ENCODE measurements at places on chromosomes 2 and 18.

- DNase-seq, result no peak
Observed at GRCh38 chr2:55877087-55877436, 46.5 kb downstream of the EFEMP1 start.

DNA sequence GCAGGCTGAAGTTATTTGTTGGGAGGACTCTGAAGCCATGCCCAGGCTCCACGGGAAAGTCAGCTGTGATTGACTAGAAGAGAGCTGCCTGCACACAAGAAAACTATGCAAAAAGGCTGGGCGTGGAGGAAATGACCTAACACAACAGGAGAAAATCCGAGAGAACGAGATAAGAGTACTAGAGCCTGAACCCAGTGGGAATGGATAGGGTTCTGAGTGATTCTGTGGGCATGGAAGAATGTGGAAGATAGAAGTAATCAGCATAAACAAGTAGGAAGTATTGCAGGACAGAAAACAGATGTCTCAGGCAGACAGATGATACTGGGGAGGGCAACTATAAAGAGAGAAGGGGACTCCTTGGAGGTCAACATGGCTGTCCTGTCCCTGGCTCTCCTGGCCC lies 12.1 kb upstream of the COPS8 start:
- no peak for DNase-seq

DNA sequence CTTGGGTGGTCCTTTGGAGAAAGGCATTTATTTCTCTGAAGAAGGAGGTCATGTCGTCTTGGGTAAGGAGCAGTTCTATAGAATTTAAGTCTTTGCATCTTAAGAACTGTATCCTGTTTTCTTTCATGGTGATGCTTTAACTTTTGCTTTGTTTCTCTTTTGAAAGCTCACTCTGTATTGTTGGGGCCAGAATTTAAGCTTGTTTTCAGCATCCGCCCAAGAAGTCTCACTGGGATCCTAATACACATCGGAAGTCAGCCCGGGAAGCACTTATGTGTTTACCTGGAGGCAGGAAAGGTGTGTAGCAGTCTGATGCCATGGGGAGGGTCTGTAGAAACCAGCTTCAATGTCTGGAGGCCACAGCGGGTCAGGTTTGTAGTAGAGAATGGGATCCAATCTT lies 64.7 kb upstream of the TTC39C start:
- DNase-seq, result no peak

DNA sequence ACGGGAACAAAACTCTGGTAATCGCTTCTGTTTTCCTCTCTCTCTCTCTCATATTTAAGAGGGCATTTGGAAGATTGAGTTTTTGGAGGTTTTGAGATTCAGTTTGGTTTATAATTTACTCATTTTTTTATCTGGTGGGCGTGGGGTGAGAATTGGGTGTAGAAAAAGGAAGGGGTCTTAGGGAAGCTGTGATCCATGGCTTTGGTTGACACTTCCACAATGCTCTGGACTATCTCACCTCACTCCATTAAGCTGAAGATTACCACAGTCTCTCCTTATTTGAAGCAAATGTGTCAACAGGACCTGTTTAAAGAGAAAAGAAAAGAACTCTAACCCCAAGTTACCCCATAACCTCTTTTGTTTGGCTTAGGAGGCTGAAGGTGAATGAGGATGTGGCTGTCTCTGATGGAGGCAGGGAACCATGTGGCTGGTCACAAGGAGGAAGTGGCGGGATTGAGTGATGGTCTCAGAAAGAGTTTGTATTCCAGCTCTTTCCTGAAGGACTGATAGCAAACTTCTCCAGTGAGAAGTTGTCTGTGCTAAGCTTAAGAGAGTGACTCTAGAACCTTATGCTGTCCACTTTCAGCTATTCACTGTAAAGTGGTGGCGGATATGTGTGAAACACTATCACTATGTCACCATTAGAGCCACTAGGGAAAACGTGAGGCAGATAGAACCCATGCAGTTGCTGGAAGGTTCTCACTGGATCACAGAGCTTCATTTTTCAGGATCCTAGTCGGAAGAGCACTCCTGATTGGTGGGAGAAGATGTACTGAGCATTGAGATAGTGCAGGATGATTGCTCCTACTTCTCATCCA lies 934 bp downstream of the ZNF804A start:
- DNase-seq, result peak; percentile 14

DNA sequence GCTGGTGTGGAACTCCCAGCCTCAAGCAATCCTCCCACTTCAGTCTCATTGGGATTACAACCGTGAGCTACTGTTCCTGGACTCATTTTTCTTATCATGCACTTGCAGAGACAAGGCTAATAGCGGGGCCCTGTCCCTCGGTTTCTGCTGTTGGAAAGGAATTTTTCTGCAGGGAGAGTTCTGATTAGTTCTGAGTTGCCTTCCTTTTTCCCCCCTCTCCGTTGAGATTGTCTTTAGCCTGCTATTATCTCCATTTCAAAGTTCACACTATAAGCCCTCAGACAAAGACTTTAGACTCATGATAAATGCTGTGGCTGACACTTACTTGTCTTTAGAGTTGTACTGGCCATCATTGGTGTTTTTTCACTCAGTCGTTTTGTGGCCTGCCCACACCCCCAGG lies 97.2 kb downstream of the NCOA1 start:
- DNase-seq, result no peak

- peak; percentile 49 for DNase-seq
Observed at GRCh38 chr2:106314444-106314843, 120.3 kb upstream of the UXS1 start.

GRCh38 chr18:50839996-50840395 lies 20.2 kb upstream of the MRO start:
- no peak for DNase-seq

DNA sequence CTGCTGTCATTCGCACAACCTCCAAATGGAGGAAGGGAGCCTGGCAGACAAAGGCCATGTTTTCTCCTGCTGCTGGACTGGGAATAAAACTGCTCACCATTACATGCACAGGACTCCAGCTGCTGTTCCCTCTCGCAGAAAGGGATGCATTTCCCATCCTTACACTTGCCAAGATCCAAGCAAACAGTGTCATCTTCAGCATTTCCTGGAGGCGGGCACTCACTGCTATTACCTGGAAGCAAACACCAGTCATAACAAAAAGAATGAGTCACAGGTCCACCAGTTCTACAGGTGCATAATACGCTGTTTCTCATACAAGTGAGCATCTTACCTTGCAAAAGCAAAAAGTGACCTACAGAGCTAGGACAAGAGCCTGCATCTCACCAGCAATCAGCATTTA lies 22.7 kb downstream of the IAH1 start:
- no peak for DNase-seq

DNA sequence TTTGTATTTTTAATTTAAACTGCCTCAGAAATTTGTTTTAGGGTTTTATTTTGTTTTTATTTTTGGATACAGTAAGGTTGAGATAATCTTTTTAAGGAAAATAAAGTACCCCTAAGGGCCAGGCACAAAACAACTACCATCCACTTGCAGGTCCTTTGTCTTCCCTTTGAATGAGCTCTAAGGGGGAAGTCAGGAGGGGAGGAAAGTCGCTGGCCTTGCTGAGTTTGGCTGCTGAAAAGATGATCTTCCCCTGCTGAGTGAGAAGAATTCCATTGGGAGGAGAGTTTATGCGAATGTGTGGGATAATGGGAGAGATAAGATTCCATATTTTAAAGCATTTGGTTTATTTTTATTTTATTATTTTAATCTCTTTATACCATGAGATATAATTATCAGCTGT lies 100.7 kb downstream of the ARHGAP15 start:
- DNase-seq, result no peak

DNA sequence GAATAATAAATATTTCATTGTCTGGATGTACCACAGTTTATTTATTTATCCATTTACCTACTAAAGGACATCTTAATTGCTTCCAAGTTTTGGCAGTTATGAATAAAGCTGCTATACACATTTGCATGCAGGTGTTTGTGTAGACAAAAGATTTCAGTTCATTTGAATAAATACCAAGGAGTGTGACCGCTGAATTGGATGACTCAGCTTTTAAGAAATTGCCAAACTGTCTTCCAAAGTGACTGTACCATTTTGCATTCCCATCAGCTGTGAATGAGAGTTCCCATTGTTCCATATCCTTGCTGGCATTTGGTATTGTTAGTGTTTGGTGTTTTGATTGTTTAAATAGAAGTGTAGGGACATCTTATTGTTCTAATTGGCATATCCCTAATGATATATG lies 36.2 kb upstream of the FMNL2 start:
- no peak for DNase-seq

- DNase-seq, result no peak
Observed at GRCh38 chr2:61937886-61938285, 32.4 kb downstream of the COMMD1 start.

DNA sequence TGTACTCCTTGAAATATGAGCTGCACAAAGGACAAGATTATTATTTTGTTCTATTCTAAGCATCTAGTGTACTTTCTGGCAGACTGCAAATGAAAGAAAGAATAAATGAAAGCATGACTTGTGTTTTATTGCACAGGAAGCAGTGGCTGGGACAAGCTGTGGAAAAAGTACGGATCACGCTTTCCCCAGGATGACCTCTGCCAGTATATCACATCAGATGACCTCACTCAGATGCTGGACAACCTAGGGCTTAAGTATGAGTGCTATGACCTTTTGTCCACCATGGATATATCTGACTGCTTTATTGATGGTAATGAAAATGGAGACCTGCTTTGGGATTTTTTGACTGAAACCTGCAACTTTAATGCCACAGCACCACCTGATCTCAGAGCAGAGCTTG lies 49.4 kb downstream of the HNMT start:
- DNase-seq, result no peak

DNA sequence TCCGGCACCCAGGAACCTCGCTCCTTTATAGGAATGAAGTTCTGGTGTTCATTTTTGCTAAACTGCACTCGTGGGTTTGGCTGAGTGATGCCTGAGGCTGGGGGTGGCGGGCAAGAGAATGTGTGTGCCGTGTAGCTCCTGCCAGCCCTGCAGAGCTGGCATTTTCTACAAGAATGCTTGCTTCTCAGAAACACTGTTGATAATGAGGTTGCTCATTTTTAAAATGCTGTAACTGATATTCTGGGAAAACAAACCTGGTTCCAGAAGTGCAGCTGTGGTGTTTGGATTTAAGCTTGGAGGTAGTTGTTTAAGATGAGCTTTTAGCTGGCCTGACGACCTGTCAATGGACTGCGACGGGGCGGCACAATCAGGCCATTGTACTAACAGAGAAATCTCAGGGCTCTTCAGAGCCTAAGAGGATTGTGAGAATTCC lies 511.9 kb upstream of the TNP1 start:
- DNase-seq, result no peak

GRCh38 chr2:127694986-127695385 lies 6.3 kb upstream of the SFT2D3 start:
- no peak for DNase-seq

DNA sequence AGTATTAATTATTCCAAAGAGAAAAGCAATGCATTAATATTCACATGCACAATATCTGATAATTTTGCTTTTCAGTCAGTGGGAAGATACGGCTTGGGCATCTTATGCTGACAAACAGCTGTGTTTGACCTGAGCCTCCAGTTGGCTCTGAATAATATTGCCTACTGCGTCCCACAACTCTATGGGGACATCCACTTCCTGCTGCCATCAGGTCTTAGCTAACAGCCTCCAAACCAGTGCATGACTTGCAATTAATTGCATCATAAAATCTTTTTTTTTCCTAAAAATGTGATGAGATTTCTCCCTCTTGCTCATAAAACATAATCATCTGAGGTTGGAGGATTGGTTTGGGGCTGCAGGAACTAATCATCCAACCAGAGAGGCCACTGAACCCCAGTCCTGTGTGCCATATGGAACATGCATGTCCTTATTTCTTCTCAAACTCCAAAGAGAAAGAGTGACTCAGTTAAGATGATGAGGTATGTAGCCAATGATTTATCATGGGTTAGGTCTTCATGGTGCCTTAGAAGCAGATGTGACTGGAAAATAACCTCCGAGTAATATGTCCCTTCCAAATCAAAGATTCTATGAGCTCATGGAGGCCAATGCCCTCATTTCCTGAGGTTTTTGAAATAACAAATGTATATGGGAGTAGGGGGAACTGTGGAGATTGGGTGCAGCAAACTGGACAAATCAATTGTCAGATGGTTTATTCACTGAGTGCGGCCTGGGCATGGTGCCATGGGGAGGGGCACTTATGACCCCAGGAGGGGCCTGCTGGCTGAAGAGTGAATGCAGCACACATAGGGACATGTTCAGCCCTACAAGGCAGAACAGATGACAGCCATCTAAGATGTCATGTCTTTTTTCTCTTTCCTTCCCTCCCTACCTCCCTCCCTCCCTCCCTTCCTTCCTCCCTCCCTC lies 39.4 kb downstream of the EDAR start:
- DNase-seq, result no peak

GRCh38 chr2:157415591-157416101 lies 28.2 kb downstream of the CYTIP start:
- no peak for DNase-seq

DNA sequence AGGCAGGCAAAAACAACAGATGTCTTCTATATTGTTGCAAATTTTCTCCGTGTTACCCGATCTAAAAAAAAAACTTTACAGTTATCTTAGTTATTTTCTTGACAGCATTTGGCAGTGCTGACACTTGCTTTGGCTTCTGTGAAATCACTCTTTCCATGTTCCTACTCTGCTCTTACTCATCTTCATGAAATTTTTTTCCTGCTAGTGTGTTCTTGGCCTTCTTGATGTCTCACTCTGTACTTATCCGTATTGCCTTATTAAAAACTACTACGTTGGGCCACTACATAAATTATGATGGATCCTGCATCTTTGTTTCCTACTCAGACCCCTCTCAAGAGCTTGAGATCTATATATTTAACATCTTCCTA lies 134.4 kb downstream of the IKZF2 start:
- no peak for DNase-seq

DNA sequence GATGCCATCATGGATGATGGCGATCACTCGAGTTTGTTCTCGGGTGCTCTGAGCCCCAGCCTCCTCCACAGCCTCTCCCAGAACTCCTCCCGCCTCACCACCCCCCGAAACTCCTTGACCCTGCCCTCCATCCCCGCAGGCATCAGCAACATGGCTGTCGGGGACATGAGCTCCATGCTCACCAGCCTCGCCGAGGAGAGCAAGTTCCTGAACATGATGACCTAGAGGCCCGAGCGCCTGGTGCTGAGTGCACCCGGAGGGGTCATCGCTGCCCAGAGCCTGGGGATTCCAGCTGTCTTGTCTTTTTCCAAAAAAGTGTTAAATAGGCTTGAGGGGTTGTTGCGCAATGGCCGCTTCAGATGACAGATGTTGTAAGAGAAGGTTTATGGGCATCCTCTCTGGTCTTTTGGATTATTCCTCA lies 254.8 kb downstream of the GLI2 start:
- no peak for DNase-seq

GRCh38 chr2:189927823-189928222 lies 134.7 kb downstream of the MSTN start:
- DNase-seq, result no peak

DNA sequence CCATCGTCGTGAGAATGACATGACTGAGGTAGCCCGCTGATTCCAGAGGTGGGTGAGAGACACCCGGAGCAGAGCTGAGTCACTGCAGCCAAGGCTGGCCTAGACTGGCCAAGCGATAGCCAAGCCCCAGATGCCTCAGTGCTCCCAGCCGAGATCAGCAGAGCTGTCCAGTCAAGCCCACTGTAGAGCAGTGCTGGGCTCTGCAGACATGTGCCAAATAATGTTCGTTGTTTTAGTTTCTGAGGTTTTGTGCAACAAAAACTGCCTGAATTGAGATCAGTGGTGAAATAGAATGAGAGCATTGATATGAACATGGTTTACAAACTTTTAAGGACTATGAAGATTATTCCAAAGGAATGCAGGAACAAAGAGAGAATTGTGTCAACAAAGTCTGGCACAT lies 42.1 kb downstream of the INSIG2 start:
- no peak for DNase-seq

All from SIG-M5 (cell line).